ENCODE measurements at places on chromosomes 7 and 10. TPM values are rescaled to one million over a fixed set of nuclear protein-coding genes. Genes with fewer than 3 reads are reported as not detected.

OIT3 gene
- not detected for total RNA-seq

RBP3 gene
- not detected for total RNA-seq

CALML5 gene
- not detected for total RNA-seq

DNA sequence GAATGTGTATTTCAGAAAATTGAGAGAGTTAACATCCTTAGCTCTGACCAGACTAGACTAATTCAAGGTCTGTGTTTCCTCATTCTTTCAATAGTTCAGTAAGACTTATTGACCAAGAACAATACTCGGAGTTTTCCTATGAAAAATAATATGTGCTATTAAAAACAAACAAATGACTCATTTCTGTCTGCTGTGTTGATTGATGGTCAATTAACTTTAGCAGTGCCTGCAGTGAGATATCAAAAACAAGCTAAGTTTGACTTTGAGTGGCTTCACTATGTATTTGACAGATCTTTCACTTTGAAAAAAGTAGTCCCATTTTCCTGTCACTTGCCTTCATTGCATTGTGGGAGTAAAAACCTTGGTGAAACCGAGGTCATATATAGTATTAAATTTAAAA lies 91.0 kb downstream of the GNAT3 start:
- DNase-seq, result no peak
- no peaks in the 10 kb centered on the region for H3K36me3 ChIP-seq

GRCh38 chr10:11245095-11245479 lies 227.4 kb downstream of the CELF2 start:
- H3K36me3 ChIP-seq, result no peaks in the 10 kb centered on the region
- peaks cover 5% of the 10 kb centered on the region for H3K4me1 ChIP-seq
- no peak overlapping the region for H3K27ac ChIP-seq
- no peak overlapping the region for H3K4me3 ChIP-seq

DNA sequence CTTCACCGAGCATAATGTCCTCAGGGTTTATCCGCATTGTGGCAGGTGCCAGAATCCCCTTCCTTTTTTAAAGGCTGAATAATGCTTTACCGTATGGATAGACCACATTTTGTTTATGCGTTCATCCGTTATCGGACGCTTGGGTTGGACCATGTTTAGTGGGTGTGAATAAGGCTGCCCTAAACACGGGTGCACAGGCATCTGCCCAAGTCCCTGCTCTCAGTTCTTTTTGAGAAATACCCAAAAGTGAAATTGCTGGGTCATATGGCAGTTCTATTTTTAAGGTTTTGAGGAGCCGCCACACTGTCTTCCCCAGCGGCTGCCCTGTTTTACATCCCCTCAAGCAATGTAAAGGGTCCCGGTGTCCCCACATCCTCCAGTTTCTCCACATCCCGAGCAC lies 121.6 kb downstream of the DYNC2I1 start:
- no peak overlapping the region for H3K4me3 ChIP-seq
- no peaks in the 10 kb centered on the region for H3K27me3 ChIP-seq
- H3K4me1 ChIP-seq, result no peaks in the 10 kb centered on the region

DNA sequence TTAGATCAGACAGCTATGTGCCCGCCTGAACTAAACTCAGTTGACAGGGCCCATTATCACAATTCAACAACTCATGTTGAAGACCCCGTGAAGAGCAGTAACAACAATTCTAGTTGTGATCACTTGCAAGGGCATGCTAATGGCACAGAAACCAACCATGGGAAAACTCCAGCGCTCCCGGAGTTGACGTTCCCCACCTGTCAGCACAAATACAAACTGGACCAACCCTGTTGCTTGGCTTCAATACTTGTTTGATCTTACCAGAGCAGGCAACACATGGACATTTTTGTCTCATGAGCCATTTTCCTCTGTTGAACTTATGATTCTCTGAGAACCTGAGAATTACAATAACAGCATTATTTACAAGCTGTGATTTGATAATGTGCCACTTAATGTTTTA lies 119.0 kb upstream of the LANCL2 start:
- no peaks in the 10 kb centered on the region for H3K36me3 ChIP-seq
- DNase-seq, result peak; percentile 81
- no peak overlapping the region for H3K27ac ChIP-seq
- H3K4me3 ChIP-seq, result no peak overlapping the region
